ENCODE measurements at places on chromosomes 2 and 18. TPM values are rescaled to one million over a fixed set of nuclear protein-coding genes. Genes with fewer than 3 reads are reported as not detected.

GRCh38 chr2:225556461-225556860 lies 157.0 kb downstream of the NYAP2 start:
- no peaks in the 10 kb centered on the region for H3K36me3 ChIP-seq
- no peak overlapping the region for H3K4me3 ChIP-seq
- H3K4me1 ChIP-seq, result no peaks in the 10 kb centered on the region
- no peaks in the 10 kb centered on the region for H3K27me3 ChIP-seq

The GFPT1 gene
- 34.7 TPM for total RNA-seq

The SKOR2 gene
- total RNA-seq, result not detected

The MFSD6 gene
- 7.1 TPM for total RNA-seq

DNA sequence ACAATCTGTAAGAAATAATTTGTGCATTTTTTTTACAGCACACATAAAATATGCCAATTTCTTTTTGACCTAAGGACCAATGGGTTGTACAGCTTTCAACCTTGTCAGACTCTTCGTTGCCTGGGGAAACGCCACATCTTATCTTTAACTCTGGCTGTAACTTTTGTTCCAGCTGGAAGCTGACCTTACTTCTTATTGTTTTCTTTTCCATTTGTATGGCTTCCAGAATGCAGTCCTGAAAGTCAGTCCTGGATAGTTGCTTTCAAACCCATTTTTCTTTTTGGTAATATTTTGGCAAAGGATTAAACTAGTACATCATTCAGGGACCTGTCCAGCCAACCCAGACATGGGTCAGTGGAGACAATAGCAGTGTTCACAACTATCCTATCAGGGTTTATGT lies 686.5 kb upstream of the CDH2 start:
- no peaks in the 10 kb centered on the region for H3K36me3 ChIP-seq
- H3K27ac ChIP-seq, result no peak overlapping the region
- no peaks in the 10 kb centered on the region for H3K27me3 ChIP-seq
- peak; percentile 5 for DNase-seq
- H3K4me1 ChIP-seq, result no peaks in the 10 kb centered on the region
- H3K4me3 ChIP-seq, result no peak overlapping the region

The IMPA2 gene
- 23.6 TPM for total RNA-seq

- peak; percentile 36 for DNase-seq
- H3K4me3 ChIP-seq, result no peak overlapping the region
- H3K4me1 ChIP-seq, result peaks cover 4% of the 10 kb centered on the region
These were observed 48.5 kb upstream of the THOC1 start for GRCh38 chr18:316393-316792.

DNA sequence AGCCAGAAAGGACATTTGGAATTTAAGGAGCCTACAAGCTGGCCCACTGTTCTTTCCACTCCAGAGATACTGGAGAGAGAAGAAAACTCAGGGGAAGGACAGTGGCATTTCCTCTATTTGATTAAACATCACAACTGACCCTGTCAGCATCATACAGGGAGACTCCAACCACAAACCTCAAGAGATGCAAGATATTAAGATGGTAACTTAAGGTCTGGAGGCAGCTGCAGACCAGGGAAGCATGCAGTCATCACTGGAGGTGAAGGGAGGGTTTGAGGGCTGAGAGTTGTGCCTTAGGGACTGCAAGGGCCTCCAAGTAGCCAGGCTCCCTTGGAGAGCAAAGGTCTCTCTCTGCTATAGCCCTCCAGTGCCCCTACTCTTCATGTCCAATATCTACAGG lies 67.4 kb downstream of the RNF152 start:
- no peaks in the 10 kb centered on the region for H3K27me3 ChIP-seq
- H3K4me3 ChIP-seq, result no peak overlapping the region
- no peaks in the 10 kb centered on the region for H3K36me3 ChIP-seq
- DNase-seq, result no peak

GRCh38 chr2:38146275-38146906 lies 70.4 kb upstream of the CYP1B1 start:
- DNase-seq, result peak; percentile 42
- H3K27ac ChIP-seq, result peak overlapping the region; percentile 56
- no peaks in the 10 kb centered on the region for H3K27me3 ChIP-seq
- H3K36me3 ChIP-seq, result no peaks in the 10 kb centered on the region

DNA sequence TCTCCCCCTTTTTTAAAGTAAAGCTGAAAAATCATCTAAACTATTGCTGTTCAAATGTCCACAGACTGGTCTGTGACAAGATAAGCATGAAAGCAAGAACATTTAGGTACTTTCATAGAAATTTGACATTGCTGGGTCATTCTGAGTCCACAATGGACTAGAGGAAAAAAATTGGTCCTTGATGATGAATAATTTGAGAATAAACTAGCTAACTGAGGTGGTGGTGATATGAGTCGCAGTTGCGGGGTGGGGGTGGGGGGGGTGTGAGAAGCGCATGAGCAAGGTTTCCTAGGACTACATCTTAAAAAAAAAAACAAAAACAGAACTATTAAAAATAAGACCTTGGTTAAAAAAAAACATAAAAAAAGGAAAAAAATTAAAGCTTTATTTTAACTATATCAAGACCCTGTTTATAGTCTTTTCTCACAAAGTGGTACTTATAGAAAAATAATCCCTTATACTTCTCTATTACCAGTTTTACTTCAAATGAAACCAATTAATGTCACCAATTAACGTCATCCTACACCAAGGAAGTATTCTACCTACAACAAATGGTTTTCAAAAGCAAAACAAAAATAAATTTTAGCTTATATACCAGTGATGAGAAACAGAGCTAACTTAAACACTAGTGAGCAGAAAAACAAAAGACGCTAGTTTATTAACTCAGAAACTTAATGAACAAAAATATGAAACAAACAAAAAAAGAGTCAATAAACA lies 88.1 kb downstream of the ASXL2 start:
- peaks cover 7% of the 10 kb centered on the region for H3K36me3 ChIP-seq
- no peak overlapping the region for H3K4me3 ChIP-seq
- no peak overlapping the region for H3K27ac ChIP-seq
- DNase-seq, result no peak
- no peaks in the 10 kb centered on the region for H3K27me3 ChIP-seq
- H3K4me1 ChIP-seq, result no peaks in the 10 kb centered on the region

GRCh38 chr18:13375302-13376255 lies 157.0 kb downstream of the LDLRAD4 start:
- H3K36me3 ChIP-seq, result no peaks in the 10 kb centered on the region
- H3K27ac ChIP-seq, result peak overlapping the region; percentile 47
- H3K4me1 ChIP-seq, result peaks cover 43% of the 10 kb centered on the region
- peak; percentile 85 for DNase-seq

GRCh38 chr2:53620981-53621380 lies 146.6 kb upstream of the CHAC2 start:
- H3K27me3 ChIP-seq, result no peaks in the 10 kb centered on the region
- no peak overlapping the region for H3K4me3 ChIP-seq
- H3K27ac ChIP-seq, result no peak overlapping the region
- H3K36me3 ChIP-seq, result no peaks in the 10 kb centered on the region
- DNase-seq, result no peak

- H3K27ac ChIP-seq, result no peak overlapping the region
- peak overlapping the region; percentile 39 for H3K4me3 ChIP-seq
- no peaks in the 10 kb centered on the region for H3K36me3 ChIP-seq
- DNase-seq, result peak; percentile 23
These were observed 618 bp upstream of the LYPD1 start for GRCh38 chr2:132670496-132671150.

- no peak overlapping the region for H3K27ac ChIP-seq
- H3K4me1 ChIP-seq, result no peaks in the 10 kb centered on the region
- peak; percentile 51 for DNase-seq
- H3K36me3 ChIP-seq, result no peaks in the 10 kb centered on the region
- no peak overlapping the region for H3K4me3 ChIP-seq
- no peaks in the 10 kb centered on the region for H3K27me3 ChIP-seq
These were observed 36.0 kb upstream of the ZNF396 start for GRCh38 chr18:35413163-35413511.

The ASB18 gene
- total RNA-seq, result 4.7 TPM

DNA sequence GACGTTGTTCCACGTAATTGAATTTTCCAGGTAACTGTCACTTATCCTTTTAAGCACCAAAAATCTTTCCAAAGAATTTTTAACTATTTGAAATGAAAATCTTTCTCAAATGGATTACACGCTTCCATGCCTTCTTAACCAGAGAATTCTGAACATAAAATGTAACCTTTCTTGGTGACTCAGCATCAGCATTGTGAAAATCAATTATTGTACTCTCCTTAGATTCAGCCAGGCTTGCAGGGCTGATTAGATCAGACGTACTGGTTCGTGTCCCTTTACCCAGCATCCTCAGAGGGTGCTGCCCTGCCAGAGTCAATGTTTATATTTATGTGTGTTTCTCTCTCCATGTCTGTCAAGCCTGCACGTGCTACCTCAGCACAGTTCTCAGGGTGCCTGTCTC lies 623.9 kb downstream of the CNTNAP5 start:
- H3K4me1 ChIP-seq, result no peaks in the 10 kb centered on the region
- no peaks in the 10 kb centered on the region for H3K36me3 ChIP-seq
- no peaks in the 10 kb centered on the region for H3K27me3 ChIP-seq

- H3K4me3 ChIP-seq, result no peak overlapping the region
- no peak overlapping the region for H3K27ac ChIP-seq
- no peak for DNase-seq
- peaks cover 2% of the 10 kb centered on the region for H3K4me1 ChIP-seq
- no peaks in the 10 kb centered on the region for H3K36me3 ChIP-seq
These were observed 90.9 kb downstream of the TTC27 start for GRCh38 chr2:32718752-32719151.

DNA sequence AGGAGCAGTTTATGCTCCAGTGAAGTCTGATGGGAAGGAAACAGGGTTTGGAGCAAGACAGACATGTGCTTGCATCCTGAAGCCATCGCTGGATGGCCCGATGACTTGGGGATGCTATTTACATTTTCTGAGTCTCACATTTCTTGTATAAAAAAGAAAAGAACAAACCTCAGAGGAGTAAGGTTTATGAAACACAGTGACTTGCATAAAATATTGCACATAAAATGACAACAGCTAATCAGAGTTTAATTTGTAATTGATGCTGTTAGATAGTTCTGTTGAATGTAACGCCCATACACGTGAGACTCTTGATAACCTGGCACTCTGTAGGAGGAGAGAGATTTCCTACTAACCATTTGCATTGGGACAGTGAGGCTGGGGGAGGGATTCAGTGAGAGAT lies 16.5 kb downstream of the PRELID3A start:
- no peak for DNase-seq
- H3K4me3 ChIP-seq, result no peak overlapping the region
- peaks cover 6% of the 10 kb centered on the region for H3K4me1 ChIP-seq
- no peaks in the 10 kb centered on the region for H3K27me3 ChIP-seq
- H3K36me3 ChIP-seq, result peaks cover 31% of the 10 kb centered on the region

- H3K4me1 ChIP-seq, result no peaks in the 10 kb centered on the region
- no peak overlapping the region for H3K27ac ChIP-seq
- DNase-seq, result no peak
These were observed 40.4 kb upstream of the CDC42EP3 start for GRCh38 chr2:37711831-37712230.

- peak; percentile 61 for DNase-seq
- H3K27me3 ChIP-seq, result no peaks in the 10 kb centered on the region
- peak overlapping the region; percentile 84 for H3K27ac ChIP-seq
- no peaks in the 10 kb centered on the region for H3K36me3 ChIP-seq
- H3K4me3 ChIP-seq, result no peak overlapping the region
These were observed 253.1 kb upstream of the ZNF521 start for GRCh38 chr18:25604894-25605597.

- H3K4me1 ChIP-seq, result no peaks in the 10 kb centered on the region
- DNase-seq, result peak; percentile 22
- no peaks in the 10 kb centered on the region for H3K27me3 ChIP-seq
- H3K36me3 ChIP-seq, result no peaks in the 10 kb centered on the region
- no peak overlapping the region for H3K4me3 ChIP-seq
These were observed 725.1 kb downstream of the EPHA4 start for GRCh38 chr2:220847006-220847405.

DNA sequence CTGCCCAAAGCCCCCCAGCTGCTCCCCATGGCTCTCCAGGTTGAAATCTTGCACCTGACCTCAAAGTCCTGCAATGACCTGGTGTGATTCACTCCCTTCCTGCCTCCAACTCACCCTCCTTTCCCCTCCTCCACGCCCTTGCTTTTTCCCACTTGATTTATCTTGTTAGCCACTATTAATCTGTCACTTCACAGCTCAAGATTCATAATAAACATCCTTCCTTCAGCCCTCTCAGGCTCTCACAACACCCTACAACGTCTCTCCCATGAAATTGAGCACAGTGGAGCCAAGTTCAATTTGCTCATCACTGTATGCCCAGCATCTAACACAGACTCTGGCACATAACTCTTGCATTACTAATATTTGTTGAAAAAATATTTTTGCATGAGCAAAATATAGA lies 85.6 kb upstream of the SLC35G4 start:
- no peak overlapping the region for H3K4me3 ChIP-seq
- no peaks in the 10 kb centered on the region for H3K4me1 ChIP-seq
- H3K27ac ChIP-seq, result no peak overlapping the region
- no peaks in the 10 kb centered on the region for H3K36me3 ChIP-seq

Measured in muscle of leg (tissue), 16 donors.